ENCODE measurements at places on chromosomes 4 and X.

DNA sequence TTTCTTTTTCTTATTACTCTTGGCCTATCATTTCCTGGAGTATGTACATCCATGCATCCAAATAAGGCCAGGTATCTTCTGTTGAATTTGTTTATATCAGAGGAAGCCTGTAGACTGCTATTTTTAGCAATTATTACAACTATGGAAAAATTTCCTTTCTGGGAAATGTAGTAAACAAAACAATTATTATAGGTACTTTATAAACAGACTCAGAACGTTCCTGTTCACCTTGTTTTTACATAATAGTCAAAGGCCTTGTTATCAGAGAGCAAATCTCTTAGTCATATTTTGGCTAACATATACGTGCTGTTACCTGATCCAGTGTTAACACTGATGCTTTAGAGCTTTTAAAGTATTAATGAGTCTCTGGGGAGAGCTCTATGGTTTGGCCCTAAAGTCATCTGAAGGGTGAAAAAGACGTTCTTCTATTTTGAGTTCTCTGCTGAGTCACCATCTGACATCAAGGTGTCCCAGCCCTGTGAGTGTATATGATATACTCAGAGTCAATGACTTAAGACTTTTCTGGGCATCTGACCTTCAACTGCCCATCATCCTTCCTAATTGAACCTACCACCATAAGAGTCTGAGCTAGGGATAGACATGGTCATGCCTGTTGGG is 7.3 kb downstream of the SPARCL1 start:
- DNase-seq: no peak

DNA sequence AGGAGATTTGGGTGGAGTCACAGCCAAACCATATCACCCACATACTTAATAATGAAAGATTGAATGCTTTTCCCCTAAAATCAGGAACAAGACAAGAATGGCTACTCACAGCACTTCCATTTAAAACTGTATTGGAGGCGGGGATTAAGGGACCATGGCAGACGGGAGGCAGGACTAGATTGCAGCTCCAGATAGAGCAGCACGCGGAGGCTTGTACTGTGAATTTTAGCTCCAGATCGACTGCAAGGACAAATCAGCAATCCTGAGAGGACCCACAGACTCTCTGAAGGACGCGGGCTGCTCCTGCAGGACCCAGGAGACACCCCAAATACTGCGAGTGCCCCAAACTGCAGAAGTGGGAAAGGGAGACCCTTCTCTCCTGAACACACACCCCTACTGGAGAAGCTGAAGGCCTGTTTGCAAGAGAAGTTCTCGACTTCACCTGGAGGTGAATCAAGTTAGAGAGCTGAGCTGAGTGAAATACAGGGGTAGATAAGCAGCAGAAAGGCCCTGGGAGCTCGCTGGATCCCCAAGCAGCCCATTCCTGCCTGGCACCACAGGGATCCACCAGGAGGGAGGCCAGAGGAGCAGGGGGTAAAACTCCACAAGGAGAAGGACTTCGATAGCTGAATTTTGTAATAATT is 207.4 kb upstream of the INTU start:
- no peak for DNase-seq

GRCh38 chrX:15465896-15466651 is 27.1 kb downstream of the PIR start:
- DNase-seq: no peak

- DNase-seq: no peak
Measured at GRCh38 chr4:155532373-155533085, 134.1 kb upstream of the GUCY1A1 start.

GRCh38 chr4:2583517-2583916 is 47.1 kb downstream of the FAM193A start:
- DNase-seq: no peak

DNA sequence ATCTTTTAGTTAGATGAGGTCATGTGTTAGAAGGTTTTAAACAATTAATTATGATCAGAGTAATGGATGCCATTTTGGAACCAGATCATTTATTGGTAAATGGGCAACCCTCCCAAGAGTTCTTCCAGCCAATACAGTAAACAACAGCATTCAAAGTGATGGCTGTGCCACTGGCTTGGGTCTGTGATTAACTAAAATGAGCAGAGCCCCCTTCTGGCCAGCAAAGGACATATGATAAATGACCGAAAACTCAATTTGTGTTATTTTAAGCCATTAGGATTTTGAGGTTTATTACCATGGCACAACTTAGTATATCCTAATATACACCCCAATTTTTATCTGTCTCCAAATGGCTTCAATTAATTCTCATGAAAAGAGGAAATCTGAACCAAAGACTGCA is 90.8 kb upstream of the NPFFR2 start:
- DNase-seq: no peak

DNA sequence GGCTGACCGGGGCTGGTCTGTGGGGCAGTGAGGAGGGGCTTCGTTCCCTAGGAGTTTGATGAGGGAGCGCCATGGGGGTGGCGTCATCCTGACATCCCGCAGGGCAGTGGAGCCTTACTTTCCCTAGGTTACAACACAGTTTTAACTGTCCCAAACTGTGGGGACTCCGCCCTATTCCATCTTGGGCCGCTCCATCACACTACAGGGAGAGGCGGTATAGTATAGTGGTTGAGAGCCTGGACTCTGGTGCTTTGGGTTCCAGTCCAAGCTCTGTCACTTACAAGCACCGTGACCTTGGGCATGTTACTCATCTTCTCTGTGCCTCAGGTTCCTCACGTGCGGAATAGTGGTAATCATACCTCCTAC is 44.2 kb downstream of the ZNF185 start:
- DNase-seq: no peak

DNA sequence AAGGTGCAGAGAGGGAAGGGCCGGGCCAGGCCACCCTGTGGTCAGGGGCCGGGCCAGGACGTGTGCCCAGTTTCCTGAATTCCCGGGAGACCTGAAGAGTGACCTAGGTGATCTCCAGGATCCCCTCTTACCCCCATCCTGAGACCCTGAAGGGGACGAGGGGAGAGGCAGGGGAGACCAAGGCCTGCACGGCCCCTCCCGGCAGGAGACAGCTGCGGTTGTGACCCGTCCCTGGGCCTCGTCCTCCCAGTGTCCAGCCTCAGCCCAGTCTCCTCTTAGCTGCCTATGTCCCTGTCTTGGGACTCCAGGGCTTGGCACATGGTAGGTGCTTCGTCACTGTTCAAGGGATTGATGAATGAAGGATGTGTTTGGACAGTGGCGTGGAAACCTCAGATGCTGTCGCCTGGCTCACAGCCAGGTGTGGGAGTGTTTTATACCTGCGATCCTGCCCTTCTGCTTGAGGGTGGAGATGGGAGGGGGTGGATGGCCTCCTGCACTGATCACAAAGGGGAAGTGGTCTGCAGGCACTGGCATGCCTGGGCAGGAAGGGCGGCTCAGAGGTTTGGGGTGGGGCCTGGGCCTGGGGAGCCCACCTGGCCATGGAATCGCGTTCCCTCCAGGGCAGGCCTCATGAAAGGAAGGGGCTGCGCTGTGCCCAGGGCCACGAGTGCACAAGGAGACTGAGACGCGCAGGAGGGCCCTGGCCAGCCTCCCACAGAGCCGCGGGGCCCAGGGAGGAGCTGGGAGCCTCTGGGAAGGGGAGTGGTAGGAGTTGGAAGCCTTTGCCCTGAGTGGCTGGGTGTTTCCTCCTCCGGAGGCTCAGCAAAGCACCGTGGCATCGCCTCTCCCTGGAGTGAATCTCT is 6.9 kb downstream of the SH3TC1 start:
- no peak for DNase-seq

DNA sequence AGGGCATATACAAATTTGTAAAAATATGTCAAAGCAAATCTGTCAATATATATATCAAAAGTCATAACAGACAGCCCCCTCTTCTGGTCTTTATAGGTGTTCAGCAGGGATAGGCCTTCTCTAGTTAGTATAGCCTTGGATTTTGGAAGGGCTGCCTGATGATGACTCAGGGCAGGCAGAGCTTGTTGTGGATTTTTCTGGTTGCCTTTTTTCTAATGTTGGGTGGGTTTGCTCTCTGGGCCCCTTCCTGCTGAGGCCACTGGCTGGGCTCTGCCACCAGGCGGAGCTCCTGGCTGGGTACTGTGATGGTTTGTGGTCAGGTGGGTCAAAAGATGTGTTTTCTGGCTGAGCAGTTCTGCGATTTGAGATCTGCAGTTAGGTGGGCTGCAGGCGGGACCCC is 294.2 kb downstream of the GRIA2 start:
- DNase-seq: no peak

DNA sequence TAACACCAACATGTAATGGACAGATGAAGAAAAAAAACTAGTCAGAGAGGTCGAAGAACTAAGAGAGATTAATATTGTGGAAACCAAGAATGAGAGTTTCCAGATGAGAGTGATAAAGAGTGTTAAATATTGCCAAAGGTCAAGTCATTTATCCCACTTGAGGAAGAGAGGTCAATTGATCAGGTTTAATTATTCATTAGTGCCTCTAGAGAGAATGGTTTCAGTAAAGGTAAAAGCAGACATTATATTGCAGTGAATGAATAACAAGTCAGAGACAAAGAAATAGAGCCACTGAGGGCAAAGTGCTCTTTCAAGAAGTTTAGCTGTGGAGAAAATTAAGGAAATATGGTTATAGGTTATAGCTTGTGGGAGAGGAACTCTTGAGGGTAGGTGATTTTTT is 263.1 kb downstream of the GUCY2F start:
- no peak for DNase-seq

Data from CD4-positive, alpha-beta T cell treated with Interleukin-4 for 1 hour (primary cell).